ENCODE measurements at places on chromosomes 11 and 22. TPM values are rescaled to one million over a fixed set of nuclear protein-coding genes. Genes with fewer than 3 reads are reported as not detected.

Gene ANKRD13D
- polyA plus RNA-seq: 61.3 TPM

Gene INS
- 7.2 TPM for polyA plus RNA-seq

Gene C22orf15
- not detected for polyA plus RNA-seq

Gene CCDC89
- 0.46 TPM for polyA plus RNA-seq

Gene TRIM49D2
- not detected for polyA plus RNA-seq

Gene LRRC55
- not detected for polyA plus RNA-seq

Gene ROBO4
- polyA plus RNA-seq: 2.7 TPM

Gene MMP11
- 2.0 TPM for polyA plus RNA-seq

Gene SGSM1
- polyA plus RNA-seq: 0.76 TPM

Gene DDTL
- polyA plus RNA-seq: 4.9 TPM

Gene NOX4
- 0.31 TPM for polyA plus RNA-seq

Gene OR9Q2
- polyA plus RNA-seq: not detected

Gene NAT10
- polyA plus RNA-seq: 27.2 TPM

Gene IL17REL
- not detected for polyA plus RNA-seq

Gene LRRC10B
- polyA plus RNA-seq: 0.44 TPM

Gene GSC2
- polyA plus RNA-seq: not detected

Gene SMC1B
- not detected for polyA plus RNA-seq

Gene MAP6
- polyA plus RNA-seq: 4.2 TPM

Gene C11orf65
- not detected for polyA plus RNA-seq

Gene MCM5
- polyA plus RNA-seq: 16.8 TPM

Gene TMEM151A
- 2.8 TPM for polyA plus RNA-seq

Gene SLC1A2
- polyA plus RNA-seq: 3.1 TPM

Gene RNF215
- 8.4 TPM for polyA plus RNA-seq

Gene DBX1
- polyA plus RNA-seq: not detected

Gene MS4A6A
- 34.2 TPM for polyA plus RNA-seq

Gene KDELR3
- polyA plus RNA-seq: 12.8 TPM

Gene MICAL2
- polyA plus RNA-seq: 13.3 TPM

Gene MRGPRX4
- not detected for polyA plus RNA-seq

Gene GRK3
- polyA plus RNA-seq: 0.90 TPM

Gene BAIAP2L2
- polyA plus RNA-seq: 1.2 TPM

Gene OR52B4
- polyA plus RNA-seq: not detected

Gene USP35
- 0.61 TPM for polyA plus RNA-seq

Gene USP2
- polyA plus RNA-seq: 7.8 TPM

Gene APOA5
- not detected for polyA plus RNA-seq

Gene BET1L
- polyA plus RNA-seq: 28.1 TPM

Gene SEC14L6
- 1.4 TPM for polyA plus RNA-seq

Gene FERMT3
- 12.4 TPM for polyA plus RNA-seq

Gene P2RX3
- polyA plus RNA-seq: not detected

Gene NNMT
- polyA plus RNA-seq: 197 TPM

Gene POU2F3
- 0.75 TPM for polyA plus RNA-seq

Gene HBE1
- not detected for polyA plus RNA-seq

Gene LINC01488
- polyA plus RNA-seq: not detected

Gene MN1
- polyA plus RNA-seq: 0.50 TPM

Gene SYCE3
- not detected for polyA plus RNA-seq

Data from stomach (tissue), 19 donors.